ENCODE measurements at places on chromosomes 6 and 20. TPM values are rescaled to one million over a fixed set of nuclear protein-coding genes. Genes with fewer than 3 reads are reported as not detected.

The SPEF1 gene
- 1.4 TPM for total RNA-seq

The EMILIN3 gene
- 0.51 TPM for total RNA-seq

The ATAT1 gene
- 6.2 TPM for total RNA-seq

The LGSN gene
- 1.9 TPM for total RNA-seq

The GABBR1 gene
- total RNA-seq: 2.4 TPM

The FLRT3 gene
- total RNA-seq: 2.6 TPM
